ENCODE measurements at places on chromosomes 4 and X. TPM values are rescaled to one million over a fixed set of nuclear protein-coding genes. Genes with fewer than 3 reads are reported as not detected.

GAGE12F gene
- total RNA-seq = not detected

DNA sequence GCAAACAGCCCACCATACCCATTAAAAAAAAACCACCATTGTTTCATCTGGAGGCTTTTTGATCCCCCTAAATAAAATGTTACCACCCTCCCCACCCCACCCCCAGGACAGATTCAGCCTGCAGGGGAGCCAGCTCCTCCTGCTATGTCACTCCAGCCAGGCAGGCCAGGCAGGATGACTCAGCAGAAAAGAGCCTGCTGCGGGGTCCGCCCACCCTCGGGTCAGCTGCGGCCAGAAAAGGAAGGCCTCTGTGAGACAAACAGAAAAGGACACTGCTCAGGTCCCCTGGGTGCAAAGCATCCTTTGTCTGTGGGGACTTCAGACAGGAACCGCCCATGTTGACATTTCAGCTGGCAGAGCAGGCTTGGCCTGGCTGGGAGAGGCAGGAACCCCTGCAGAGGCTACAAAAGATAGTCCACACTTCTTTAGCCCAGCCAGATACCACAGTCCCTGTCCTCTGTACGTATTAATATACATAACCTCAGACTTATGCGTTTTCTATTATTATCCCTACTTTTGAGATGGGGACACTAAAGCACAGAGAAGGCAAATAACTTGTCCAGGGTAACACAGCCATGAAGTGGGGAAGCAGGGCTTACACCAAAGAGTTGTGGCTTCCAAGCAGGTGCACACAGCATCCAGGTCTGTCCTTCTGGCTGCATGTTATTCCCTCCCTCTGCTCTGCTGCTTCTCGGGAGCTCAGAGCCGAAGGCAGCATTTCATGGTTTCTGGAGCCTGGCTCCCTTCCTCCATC lies 147.7 kb downstream of the CPEB2 start:
- DNase-seq = no peak

TXK gene
- total RNA-seq = 50.1 TPM

NLGN4X gene
- 0.05 TPM for total RNA-seq

DNA sequence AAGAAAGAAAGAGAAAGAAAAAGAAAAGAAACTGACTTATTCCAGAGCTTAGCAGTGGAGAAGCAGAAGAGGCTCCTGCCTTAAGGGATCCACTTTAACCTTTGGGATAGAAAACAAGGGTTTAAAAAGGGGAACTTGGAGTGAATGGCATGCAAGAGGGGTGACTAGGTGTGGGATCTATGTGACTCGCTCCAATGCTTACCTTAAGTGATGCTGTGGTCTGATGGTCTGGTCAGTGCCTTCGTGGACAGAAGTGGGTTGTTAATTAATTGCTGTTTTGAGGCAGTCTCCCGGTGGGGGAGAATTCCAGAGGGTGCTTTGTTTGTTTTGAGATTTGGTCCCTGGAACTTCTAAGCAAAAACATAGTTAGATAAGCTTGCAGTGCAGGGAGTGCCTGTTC lies 21.1 kb upstream of the RHOXF1 start:
- DNase-seq = no peak

- peak; percentile 43 for DNase-seq
Measured at GRCh38 chrX:72245461-72246089, 6.7 kb upstream of the ERCC6L start.

DNA sequence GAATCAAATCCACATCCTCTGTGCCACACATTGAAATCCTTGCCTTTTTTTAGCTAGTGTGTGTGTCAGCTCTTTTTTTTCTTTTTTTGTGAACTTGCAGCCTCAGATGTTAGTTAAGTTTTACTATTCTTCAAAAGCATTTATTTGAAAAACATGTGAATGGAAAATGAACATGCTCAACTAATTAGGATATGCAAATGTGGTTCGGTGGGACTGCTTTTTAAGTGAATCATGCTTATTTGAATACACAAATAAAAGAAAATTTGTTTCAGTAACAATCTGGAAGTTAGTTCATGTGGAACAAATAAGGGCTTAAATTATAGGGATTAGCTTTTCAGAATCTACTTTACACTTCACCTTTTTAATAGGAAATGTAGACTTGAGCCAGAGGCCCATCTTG lies 751.5 kb upstream of the FAM241A start:
- DNase-seq = no peak

DNA sequence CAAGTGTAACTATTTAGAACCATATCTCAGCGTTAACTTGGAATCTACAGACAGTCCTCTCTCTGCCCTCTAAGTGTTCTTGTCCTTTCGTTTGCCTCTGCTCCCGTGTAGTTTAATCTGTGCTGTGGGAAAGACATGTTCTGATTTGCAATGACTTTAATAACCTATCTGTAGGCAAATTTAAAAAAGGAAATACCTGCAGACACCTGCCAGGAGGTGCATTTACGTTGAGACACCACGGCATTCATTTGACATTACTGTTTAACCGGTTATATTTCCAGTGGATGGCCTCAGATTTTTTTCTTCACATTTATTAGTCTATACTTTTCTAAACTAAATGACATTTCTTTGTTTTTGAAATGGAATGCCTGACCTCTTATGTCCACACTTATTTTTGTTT lies 997.9 kb upstream of the PCDH7 start:
- DNase-seq = no peak

POU3F4 gene
- not detected for total RNA-seq

DNA sequence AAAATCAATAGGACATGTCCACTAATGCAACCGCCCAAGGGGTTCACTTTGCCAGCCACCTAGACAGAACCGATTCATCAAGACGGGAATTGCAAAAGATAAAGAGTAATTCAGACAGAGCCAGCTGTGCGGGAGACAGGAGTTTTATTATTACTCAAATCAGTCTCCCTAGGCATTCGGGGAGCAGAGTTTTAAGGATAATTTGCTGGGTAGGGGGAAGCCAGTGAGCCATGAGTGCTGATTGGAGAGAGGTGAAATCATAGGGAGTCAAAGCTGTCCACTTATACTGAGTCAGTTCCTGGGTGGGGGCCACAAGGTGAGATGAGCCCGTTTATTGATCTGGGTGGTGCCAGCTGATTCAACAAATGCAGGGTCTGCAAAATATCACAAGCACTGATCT lies 8.5 kb downstream of the TMEM184C start:
- DNase-seq = no peak

RAB9B gene
- 0.48 TPM for total RNA-seq

CCKAR gene
- not detected for total RNA-seq

GRCh38 chrX:39873117-39873516 lies 224.6 kb downstream of the BCOR start:
- DNase-seq = no peak

GRCh38 chr4:144342949-144343760 lies 202.6 kb upstream of the GYPA start:
- DNase-seq = no peak

DNA sequence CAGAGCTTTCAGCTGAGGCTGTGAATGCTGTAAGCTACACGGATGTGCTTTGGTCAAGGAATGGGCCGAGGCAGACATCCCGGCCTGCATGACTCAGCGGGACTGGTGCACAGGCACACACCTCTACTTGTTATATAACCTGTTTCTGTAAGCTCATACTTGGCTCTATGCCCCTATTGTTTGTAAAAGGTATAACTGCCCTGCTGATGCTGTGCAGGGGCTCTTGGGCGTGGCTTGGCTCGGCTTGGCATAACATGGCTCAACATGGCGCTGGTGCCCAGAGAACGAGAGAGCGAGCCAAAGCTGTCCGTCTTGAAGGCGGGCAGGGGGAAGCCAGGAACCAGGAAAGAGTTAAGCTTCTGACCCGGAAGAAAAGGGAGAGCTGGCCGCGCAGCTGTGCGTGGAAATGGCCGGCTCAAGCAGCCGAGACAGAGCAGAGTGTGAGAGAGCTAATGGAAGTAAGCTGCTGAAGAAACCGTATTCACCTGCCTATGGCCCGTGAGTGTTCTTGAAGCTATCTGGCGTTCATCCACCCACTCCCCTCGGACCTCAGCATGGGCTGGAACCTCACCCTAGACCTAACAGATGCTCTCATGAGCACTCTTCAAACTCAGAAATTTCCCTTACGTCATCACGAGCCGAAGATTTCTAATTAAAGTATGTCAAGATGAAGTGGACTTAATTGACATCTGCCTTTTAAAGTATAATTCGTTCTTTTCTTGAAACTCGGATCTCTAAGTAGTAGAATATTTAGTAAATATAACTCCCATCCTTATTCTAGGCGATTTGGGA lies 286.3 kb upstream of the AGA start:
- no peak for DNase-seq

GRCh38 chrX:80021621-80022020 lies 7.1 kb downstream of the TBX22 start:
- no peak for DNase-seq

DNA sequence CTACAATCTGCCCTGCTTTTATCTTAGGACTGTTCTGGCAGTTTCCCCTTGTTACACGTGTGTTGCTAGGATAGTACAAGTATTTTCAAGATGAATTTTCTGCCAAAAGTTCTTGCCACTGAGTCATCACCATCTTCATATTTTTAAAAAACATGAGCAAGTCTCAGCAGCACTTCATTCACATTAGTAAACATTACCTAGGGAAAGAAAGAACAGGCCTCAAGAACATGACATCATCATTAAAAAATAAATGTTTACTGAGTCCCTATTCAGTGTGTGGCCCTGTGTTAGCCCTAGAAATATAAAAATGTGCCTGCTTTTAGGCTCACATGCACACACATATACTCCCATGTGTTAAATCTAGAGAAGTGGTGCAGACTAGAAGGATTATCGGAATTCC lies 18.7 kb upstream of the GPC3 start:
- DNase-seq = no peak

- DNase-seq = no peak
Measured at GRCh38 chr4:27217261-27217769, 356.7 kb downstream of the STIM2 start.

DNA sequence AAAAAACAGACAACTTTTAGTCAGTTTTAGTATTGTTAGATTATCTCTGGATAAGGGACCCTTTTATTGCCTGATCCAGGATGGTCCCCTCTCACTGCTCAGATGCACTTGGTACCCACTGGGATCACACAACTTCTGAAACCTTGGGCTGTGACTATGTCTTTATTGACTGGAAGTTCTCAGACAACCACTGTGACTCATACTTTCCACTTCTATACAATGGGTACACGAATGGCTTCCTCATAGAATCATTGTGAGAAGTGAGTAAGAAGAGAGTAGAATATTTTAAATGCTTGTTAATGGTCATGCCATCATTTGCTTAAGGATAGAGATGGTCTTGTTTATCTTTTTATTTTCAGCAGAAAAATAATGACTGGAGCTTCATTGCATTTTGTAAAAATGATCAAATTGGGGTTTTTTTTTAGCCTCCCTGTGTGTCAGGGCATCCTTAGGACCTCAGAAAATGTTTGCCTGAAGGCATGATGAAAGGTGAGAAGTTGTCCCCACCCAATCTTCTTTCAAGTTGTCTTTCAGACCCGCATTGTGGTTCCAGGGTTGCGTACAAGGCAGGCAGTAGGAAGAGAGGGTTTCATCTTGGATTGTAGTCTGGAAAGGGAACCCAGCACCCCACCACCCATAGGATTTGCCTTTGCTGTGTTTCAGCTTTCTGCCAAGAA lies 115.1 kb downstream of the CPEB2 start:
- no peak for DNase-seq

- DNase-seq = no peak
Measured at GRCh38 chr4:165331359-165331758, 3.9 kb downstream of the MSMO1 start.

GRCh38 chr4:20645236-20645635 lies 55.0 kb upstream of the PACRGL start:
- no peak for DNase-seq

ANOS1 gene
- total RNA-seq = 0.02 TPM

CENPVL2 gene
- not detected for total RNA-seq

- DNase-seq = no peak
Measured at GRCh38 chr4:111639120-111639690, 506.0 kb upstream of the FAM241A start.

ACTRT1 gene
- not detected for total RNA-seq

GRCh38 chr4:119233750-119234149 lies 21.2 kb downstream of the USP53 start:
- no peak for DNase-seq

- no peak for DNase-seq
Measured at GRCh38 chr4:138188406-138189084, 53.6 kb downstream of the SLC7A11 start.

ZMAT1 gene
- 5.8 TPM for total RNA-seq

DNA sequence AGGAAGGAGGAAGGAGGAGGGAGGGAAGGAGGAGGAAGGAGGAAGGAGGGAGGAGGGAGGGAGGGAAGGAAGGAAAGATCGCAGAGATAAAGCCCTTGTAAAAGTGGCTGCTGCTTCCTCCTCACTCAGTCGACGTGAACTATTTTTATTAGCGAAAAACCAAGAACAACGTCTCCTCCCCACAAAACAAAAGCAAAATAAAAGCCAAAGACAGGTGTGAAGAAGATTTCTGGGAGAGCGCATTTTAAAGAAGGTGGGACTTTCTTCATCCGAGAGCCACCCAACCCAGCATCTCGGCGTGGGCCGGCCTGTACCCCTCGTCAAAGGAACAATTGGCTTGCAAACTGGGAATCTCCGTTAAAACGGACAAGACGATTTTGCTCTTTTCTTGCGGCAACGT lies 40.7 kb upstream of the ASMTL start:
- DNase-seq = peak; percentile 2

GRCh38 chr4:173379929-173380328 lies 9.2 kb downstream of the SAP30 start:
- DNase-seq = no peak

GRCh38 chr4:16289897-16290554 lies 63.8 kb upstream of the TAPT1 start:
- peak; percentile 30 for DNase-seq

CC2D2A gene
- total RNA-seq = not detected

GRCh38 chrX:66019310-66019652 lies 20.6 kb downstream of the VSIG4 start:
- no peak for DNase-seq

DNA sequence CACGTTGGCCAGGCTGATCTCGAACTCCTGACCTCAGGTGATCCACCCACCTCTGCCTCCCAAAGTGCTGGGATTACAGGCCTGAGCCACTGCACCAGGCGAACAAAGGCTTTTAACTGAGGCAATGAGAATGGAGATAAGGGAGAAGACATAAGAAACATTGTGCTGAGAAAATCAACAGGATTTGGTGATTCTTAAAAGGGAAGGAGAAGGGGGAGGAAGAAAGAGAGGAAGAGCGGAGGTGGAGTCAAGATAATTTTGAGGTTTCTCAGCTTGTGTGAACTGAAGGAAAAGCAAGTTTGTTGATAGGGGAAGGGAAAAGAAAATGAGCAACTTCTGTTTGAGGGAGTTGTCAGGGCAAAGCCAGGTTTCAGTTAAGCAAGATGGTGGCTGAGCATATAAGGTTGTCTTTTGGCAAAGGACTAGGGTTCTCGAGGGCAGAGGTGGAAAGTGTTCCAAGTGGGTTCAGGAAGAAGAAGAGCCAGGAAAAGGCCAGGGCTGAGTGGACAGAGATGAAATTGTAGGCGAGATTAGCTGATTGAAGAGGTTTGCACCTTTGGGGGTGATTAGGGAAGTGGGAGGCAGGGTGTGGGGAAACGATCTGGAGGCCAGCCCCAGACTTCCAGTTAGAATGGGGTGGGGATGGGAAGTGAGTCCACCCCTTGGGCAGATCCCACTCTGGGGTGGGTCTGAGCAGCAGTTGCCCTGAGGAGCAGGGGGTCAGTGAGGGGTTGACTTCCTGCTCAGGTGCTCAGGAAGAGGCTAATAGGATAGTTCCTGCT lies 7.8 kb downstream of the DOCK11 start:
- DNase-seq = no peak
